AML-193 (cell line): ENCODE measurements at places on chromosomes 2 and 18.
A peak's percentile ranks its signal among the peaks of the same experiment; 100 is the strongest.

DNA sequence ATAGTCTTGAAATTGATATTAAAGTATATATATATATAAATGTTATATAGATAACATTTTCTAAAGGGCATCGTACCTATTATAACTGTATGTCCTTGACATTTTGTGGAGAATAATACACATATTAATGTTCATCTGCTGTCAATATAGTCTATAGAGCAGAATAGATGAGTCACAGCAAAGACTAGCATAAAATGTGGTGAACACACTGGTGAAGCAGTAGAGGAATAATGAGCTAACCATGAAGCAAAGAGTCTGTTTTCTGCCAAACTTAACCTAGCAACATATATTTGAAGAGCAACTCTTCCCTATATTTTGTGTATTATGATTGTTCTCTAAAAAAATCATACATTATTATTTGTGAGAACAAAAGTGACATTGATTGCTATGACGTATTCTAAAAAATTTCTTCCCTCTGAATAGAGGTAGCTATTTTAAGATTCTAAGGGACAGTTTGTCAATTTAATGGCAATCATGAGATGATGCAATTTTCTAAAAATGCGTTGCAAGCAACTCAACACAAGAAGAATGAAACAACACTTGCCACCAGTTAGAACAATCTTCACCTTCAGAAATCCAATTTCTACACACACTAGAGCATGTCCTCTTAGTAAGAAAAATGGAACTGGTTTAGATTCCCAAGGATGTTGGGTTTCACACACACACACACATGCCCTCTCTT, 22.0 kb downstream of the DOCK10 start:
- no peak for DNase-seq

- no peak for DNase-seq
Observed at GRCh38 chr2:169819106-169819505, 5.6 kb downstream of the METTL5 start.

GRCh38 chr2:193584522-193584938, 1389.8 kb upstream of the TMEFF2 start:
- DNase-seq = peak; percentile 46

DNA sequence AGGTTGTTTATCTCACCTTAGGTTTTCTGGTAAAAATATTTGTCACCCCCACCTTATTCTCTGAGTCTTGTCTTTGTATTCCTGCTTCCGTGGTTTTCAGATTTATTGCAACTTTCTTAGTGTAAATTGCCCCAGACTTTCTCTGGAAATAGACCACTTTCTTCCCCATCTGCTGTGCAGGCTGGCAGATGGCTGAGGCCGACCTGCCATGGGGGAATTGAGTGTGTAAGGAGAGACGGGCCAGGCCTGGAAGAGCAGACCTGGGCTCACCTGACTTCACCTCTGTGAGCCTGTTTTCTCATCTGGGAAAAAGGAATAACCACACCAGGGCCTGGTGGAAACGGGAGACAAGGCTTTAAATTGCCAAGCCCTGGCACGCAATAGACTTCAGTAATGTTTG, 44.9 kb downstream of the ACKR3 start:
- DNase-seq = no peak

DNA sequence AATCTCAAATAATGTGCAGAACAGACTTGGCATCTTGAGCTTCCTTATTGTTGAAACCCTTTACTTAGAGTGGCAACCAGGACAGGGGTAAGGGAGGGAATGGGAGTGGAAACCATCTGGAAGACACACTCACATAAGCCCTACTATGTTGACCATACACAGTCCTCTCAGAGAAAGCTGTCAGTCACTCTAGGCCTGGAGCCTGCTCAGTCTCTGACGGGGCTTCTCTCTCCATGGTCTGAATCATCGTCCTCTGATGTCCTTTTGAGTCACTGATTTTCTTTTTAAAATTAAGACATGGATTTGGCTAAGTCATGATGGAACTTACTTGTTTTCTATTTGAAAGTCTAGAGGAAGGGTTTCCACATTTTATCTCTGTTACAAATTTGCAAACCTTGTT, 74.0 kb downstream of the MYO1B start:
- no peak for DNase-seq

DNA sequence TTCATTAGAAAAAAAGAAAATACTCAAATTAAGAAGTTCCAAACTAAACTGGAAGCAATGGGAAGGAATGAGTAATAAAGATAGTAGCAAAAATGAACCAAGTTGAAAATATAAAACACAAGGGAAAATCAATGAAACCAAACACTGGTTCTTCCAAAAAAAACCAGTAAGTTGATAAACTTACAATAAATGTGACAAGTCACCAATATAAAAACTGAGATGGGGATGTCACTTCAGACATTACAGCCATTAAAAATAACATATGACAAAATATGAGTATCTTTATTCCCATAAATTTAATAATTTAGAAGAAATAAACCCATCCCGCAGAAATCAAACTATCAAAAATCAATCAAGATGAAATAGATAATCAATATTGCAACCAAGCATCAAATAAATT, 633.9 kb upstream of the RAB6C start:
- DNase-seq = no peak

GRCh38 chr2:231533777-231534125, 3.5 kb upstream of the NMUR1 start:
- DNase-seq = no peak

DNA sequence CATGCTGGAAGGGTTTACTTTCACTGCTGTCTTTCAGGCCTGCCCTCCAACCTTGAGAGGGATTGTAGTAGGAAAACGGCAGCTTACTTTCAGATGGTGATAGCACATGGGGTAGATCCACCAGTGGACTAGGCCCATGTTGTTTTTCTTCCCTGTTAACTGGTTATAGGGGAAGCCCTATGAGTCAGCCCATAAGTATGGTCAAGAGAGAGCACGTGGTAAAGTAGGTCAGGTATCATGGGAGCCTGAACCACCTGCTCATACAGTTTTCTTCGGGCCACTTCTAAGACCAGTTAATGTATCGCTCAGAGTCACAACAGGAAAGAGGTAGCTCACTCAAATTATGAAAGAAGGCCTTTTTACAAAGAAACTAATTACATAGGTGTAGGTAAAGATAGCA, 33.0 kb downstream of the PDK1 start:
- DNase-seq = no peak

DNA sequence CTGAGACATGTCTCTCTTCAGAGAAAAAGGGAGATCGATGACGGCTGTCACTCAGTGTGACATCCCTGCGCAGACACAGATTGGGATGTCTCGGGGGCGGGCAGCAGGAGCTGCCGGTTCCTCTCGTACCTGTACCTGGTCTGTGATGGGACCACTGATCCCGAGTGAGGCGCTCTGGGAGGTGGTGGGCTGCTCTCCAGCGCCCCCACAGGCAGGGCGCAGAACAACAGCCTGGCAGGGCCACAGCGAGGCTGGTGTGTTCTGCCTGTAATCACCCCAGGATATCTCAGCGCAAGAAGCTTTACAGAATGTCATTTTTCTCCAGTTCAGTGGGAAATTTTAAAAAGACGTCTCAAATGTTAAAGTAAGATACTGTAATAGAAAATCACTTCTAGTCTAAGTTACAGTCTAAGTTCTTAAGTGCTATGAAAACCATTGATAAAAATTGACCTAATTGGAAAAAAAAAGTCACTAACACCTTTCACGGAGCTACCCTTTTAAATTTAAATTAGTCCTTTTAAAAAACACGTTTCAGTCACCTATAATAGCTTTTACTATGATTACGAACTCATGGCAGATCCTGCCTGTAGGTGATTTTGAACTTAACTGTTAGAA, 189.8 kb downstream of the SNTG2 start:
- peak; percentile 3 for DNase-seq

DNA sequence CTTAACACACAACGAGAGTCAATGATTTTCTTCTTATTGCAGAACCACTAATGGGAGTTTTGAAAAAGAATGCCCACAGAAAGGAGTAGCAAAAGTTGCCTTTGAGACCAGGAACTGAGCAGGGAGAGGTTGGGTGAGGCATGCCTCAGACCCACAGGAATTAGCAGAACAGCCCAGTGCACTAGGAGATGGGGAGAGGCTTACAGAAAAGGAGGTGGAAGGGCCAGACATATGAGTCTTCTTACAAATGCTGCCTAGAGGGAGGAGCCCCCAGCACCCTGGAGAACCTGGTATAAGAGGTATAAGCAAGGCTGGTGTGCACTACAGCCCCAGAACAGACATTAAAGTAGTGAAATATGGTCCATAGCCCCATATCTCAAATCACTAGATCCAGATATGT, 162.0 kb downstream of the DTNA start:
- DNase-seq = no peak

DNA sequence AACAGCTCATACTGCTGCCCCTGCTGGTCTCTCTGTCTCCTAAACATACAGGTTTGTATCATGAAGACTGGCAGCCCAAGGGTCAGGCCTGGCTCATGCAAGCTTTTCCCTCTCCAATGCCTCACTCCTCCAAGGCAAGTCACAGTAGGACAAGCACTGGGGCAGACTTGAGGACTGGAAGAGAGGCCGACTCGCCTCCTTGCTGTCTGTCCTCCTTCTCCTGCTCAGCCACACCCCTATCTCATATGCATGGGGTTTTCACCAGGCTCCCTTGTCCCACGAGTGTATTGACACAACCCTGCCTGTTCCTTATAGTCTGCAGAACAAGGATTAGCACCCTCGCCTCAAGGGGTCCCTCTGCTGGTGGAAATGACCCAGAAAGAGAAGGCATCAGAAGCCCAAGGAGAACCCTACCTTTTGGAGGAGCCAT, 223.7 kb downstream of the SOX11 start:
- peak; percentile 1 for DNase-seq

DNA sequence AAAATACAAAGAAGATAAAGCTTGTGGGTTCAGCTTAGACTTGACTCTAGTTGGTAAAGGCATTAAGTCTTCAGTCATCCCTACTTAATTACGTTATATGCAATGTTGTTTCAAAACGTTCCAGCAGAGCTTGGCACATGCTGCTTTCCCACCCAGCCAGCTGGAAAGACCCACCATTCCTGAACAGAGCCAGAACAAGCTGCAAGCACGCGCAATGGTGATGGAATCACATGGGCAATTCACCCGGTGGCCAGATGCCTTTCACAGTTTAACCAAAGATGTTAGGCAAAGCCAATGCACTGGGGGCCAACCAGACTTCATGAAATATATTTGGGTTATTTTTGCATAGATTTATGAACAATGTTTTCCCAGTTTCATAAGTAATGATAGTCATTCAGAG, 123.4 kb upstream of the CDH20 start:
- no peak for DNase-seq

DNA sequence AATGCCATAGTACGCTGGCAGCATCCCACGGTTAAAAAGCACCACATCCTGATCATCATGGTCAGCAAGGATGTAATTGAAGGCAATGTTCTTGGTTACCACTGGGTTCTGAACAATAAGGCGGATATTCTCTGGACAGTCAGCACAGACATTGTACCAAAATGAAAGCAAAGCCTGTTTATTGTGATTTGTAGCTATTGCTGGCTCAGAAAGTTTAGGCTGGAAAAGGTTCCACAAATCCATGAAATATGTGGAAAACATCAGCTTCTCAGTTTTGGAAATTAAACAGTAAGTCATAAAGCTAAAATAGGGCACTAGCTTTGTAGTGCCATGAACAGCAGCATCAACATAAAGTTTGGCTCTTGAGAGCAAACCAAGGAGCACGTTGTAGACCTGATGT, 52.2 kb downstream of the C2orf74 start:
- DNase-seq = no peak

- DNase-seq = no peak
Observed at GRCh38 chr2:191908874-191909273, 62.0 kb upstream of the CAVIN2 start.

DNA sequence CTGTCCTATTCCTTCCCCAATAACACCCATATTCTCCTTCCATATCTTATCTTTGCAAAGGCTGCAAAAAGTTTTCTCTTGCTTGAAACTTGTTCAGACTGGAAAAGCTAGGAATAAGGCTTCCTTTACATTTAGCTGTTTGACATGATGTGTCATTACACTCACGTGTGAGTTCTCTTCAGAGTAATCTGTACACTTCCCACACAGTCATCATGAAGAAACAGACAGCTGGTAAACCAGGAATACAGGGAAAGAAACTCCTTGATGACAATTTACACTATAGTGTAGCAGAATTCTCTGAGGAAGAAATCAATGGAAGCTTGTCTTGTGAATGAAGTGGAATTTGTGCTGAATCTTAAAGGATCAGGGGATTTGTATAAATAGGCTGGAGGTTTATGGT, 628.6 kb upstream of the CDH2 start:
- DNase-seq = no peak

GRCh38 chr18:59932401-59932800, 32.6 kb downstream of the PMAIP1 start:
- no peak for DNase-seq

- no peak for DNase-seq
Observed at GRCh38 chr18:22009242-22009641, 160.1 kb upstream of the GATA6 start.

GRCh38 chr2:236656166-236656565, 86.5 kb downstream of the ACKR3 start:
- no peak for DNase-seq

DNA sequence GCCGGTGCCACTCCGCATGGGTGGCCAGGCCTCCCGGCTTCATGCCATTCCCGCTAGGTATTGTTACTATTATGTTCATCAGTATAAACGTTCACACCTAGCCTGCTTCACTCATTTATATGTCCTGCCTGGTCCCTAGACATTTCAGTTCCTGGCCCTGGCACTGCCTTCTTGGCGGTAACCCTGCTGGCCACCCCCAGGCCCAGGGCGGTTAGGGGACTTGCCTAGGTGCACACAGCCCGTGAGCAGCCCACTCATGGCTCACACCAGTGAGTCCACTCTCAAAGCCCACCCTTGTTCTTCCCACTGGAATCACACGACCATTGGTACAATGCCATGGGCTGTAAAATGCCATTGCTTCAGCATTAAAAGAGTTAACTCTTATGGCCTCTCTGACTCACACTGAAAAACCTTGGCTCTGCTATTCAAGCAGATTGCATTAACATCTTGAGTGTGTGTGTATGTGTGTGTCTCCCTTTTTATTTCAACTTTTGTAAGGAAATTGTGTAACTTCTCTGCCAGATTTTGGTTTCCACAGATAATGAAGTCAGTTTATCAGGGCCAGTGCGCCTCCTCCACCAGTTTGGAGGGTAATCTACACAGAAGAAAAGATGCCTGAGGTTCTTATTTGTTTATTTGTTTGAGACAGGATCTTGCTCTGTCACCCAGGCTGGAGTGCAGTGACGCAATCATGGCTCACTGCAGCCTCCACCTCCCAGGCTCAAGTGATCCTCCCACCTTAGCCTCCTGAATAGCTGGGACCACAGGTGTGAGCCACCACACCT, 74.2 kb downstream of the RAB31 start:
- DNase-seq = peak; percentile 95
